ENCODE measurements at places on chromosomes 11 and 22. TPM values are rescaled to one million over a fixed set of nuclear protein-coding genes. Genes with fewer than 3 reads are reported as not detected.

DNA sequence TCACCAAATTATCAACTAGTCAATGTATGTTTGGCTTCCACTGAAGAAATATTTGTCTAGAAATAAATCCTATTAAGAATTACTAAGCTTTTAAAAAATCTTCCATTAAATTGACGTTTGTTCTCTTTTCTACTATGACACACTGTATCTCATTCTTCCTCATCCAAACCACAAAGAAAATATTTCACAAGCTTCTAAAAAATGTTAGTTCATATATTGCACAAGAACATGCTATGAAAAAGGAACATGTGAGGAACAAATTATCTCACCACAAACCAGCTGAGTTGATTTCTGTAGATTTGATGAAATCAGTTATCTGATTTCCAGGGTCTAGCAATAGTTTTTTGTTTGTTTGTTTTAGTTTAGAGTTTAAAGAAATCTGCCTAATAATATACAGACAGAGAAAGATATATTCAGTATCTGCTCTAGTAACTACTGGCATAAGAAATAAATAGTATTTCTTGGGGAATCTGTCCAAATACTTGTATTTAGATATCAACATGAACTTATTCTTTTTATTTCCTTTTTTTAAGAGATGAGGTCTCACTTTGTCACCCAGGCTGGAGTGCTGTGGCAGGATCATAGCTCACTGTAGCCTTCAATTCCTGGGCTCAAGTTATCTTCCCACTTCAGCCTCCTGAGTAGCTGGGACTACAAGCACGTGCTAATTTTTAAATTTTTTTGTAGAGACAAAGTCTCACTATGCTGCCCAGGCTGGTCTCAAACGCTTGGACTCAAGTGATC is 161.7 kb downstream of the ATG16L2 start:
- DNase-seq: no peak

SAA2 gene
- total RNA-seq: not detected

DNA sequence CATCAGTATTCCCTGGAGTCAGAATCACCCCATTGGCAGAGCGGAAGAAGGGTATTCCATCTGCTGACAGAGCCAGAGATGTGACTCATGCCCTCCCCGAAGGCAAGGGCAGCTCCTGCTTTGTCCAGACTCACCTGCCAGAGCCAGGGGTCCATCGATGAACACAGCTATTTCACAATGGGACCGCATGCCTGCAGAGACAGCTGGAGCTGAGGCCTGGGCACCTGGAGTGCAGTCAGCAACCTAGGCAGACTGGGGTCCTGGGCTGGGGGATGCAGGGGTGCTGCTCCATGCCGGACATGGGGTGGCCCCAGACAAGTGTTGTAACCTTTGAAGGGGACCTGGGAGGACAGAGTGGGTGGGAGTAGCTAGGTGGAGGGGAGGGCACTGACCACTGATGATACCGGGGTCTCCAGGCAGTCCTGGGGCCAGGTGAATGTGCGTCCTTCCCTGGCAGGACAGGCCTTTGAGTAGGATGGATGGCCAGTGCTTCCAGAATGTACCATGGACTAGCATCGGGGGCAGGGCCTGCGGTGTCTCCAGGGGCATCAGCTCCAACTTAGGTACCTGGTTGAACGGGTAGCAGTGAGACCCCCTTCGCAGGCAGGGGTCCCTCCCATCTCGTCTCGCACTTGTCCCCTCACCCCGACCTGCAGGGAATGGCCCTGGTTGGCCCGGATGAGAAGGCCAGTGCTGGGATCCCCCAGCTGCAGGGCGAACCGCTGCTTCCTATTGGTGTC is 1.7 kb downstream of the TRPT1 start:
- DNase-seq: no peak

MYRF gene
- 1.8 TPM for total RNA-seq

CFAP300 gene
- total RNA-seq: not detected

All from endothelial cell of umbilical vein (primary cell).